Right atrium auricular region (tissue), 2 donors: ENCODE measurements at places on chromosomes 7 and 10.

DNA sequence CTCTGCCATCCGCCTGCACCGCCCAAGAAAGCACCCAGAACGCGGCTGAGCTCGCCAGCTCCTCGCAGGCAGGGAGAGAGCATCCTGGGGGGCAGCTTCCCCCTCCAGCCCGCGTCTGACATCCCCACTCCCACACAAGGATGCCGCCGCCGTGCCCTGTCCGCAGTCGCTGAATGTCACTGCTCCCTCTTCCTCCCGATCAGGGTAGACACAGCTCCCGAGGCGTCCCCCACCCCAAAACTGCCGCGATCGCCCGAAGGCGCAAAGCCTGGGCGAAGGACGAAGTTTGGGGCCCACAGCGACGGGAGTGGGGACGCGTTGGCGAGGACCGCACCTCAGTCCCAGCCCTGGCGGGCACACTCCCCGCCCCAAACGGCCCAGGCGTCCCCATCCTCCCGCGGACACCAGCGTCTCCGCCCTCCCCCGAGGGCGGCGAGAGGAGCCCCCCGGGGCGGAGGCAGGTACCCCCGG lies 1.5 kb upstream of the KAT6B start:
- no peak for DNase-seq

DNA sequence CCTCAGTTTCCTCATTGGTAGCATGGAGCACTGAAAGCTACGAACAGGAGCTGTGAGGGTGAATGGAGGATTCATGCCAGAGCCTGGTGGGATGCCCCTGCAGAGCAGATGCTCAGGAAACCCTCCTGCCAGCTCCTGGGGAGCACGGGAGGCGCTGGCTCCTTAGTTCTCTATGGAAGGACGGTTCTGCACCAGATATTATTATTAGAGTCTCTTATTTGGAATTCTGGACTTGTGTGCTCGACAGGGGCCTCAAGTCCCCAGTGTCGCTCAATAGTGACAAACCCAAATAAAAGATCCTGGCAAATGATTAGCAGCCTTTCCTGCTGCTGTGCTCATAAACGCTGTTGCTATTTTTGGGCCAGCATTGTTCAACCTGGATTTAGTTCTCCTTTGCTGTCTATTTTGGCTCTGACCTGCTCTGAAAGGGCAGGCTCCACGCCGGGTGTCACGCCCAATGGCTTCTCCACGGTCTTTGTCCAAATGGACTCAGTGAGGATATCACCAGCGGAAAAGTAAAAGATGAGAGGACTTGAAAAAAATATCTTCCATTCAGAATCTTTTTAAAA lies 23.0 kb upstream of the KLF6 start:
- DNase-seq: no peak

DNA sequence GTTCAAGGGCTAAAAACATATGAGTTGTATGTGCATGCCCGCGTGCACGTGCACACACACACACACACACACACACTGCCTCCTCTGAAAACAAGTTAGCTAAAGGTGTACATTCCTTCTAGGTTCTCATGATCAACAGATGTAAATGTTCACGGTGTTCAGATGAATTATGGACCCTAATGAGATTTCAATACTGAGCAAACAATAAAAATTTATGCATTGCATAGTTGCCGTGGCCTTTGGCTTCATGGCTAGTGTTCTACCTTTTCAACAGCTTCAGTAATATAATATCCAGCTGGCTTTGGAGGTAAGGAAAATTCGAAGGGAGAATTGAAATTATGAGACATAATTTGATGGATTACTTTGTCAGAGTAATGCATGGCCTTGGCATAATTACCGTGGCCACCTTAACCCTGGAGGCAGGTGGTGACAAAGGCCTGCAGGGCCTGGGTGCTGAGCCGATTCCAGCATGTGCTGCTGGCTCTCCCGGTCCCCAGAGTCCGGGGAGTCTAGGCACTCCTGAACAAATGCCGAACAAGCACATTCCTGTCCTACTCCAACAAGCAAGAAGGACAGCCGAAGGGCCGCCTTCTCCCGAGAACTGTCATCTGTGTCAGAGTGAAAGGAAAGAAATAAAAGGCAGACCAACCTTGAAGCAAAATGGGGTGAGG lies 166.6 kb upstream of the TCF7L2 start:
- no peak for DNase-seq

GRCh38 chr10:114094795-114095194 lies 51.1 kb downstream of the ADRB1 start:
- no peak for DNase-seq

DNA sequence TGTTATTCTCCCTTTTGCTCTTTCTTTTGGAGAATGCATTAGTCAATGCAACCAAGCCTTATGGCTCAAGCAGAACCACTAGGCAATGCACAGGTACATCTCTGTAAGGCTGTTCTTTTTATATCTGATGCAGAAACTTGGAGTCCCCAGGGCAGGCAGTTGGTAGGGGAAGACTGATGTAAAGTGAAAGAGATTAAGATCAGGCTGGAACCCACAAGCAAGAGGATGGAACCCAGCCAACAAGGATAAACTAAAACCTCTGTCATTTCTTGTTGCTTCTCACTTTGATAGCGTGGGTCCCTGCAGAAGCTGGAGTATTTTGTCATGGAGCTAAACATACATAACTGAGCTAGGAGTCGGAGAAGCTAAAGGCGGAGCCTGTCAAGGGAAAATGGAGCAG lies 142.9 kb downstream of the GPAM start:
- no peak for DNase-seq

GRCh38 chr10:17220652-17221100 lies 7.4 kb upstream of the VIM start:
- DNase-seq: no peak

DNA sequence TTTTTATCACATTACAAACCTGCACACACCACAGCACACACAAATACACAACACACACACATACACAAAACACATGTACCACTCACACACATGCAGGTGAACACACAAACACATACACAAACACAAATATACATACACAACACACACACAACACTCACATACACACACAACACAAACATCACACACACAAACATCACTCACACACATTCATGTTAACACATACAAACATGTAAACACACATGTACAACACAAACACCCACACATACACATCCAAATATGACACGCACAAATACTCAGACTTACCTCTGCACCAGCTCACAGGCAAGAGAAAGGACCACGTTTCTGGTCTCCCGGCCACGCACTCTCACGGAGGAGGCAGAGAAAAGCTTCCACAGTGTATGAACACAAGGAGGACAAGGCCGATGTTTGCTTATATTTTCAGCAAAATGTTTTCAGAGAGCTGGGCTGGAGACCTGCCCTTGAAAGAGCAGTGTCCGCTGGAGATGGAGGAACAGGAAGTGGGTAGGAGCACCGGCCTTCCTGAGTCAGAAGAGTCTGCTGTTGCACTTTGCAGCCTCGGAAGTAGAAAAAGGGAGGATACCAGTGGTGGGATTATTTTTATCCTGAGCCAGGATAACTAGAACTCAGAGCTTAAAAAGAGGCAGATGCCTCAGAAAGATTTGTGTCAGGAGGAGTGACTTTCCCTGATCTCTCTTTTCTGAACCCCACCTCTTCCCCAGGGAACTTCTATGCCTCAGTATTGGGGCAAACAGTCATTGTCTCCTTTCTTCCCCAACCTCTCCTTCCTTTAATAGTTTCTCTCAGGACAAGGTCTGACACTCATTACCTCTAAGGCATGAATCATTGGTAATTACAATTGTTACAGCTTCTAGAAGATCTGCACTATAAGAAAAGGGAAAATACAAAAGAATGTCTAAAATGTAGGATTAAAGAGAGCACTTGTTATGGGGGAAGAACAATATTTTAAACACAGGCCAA lies at the start of gene GIMAP6:
Gene GIMAP6 (minus strand): TSS at position 520 of the 999 bp plus-strand sequence. CDS start 2,243 bp downstream, outside the sequence.
- DNase-seq: no peak

- no peak for DNase-seq
Observed at GRCh38 chr7:159010411-159010810, 134.3 kb downstream of the VIPR2 start.

GRCh38 chr10:44980309-44981171 lies 1.9 kb upstream of the DEPP1 start:
- no peak for DNase-seq

- no peak for DNase-seq
Observed at GRCh38 chr7:32142649-32143048, 72.4 kb upstream of the PDE1C start.
